ENCODE measurements at places on chromosomes 4 and X.

GRCh38 chr4:110678517-110679227 is 55.8 kb upstream of the PITX2 start:
- no peak for DNase-seq

GRCh38 chr4:71526637-71527406 is 188.0 kb downstream of the SLC4A4 start:
- no peak for DNase-seq

- DNase-seq: no peak
These were observed 9.9 kb upstream of the ANAPC4 start for GRCh38 chr4:25367004-25367621.

- no peak for DNase-seq
These were observed 440.9 kb downstream of the MID1IP1 start for GRCh38 chrX:39242187-39242586.

- DNase-seq: no peak
These were observed 43.7 kb downstream of the PSAPL1 start for GRCh38 chr4:7390906-7391636.

GRCh38 chrX:48713847-48714246 is 17.3 kb downstream of the SUV39H1 start:
- DNase-seq: no peak

- no peak for DNase-seq
These were observed 23.3 kb downstream of the MAML3 start for GRCh38 chr4:140130677-140131076.

- no peak for DNase-seq
These were observed 191.4 kb downstream of the SPRY1 start for GRCh38 chr4:123587983-123588494.

DNA sequence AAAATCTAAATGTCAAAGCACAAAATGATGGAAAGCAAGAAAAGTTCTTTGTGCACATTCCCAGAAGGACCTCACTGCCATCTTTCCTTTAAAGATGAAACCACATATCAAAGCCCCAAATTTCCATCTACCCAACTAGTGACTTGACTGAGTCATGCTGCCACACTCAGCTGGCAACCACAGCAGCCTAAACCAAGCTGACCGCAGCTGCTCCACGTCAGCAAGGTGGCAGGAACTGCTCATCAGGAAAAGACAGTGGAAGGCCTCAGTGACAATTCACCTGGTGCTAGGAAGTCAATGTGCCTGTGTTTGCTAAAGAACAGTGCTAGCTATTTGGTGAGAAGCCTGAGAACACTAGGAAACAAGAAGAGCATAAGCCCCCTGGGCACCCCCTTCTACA is 26.1 kb downstream of the ACOX3 start:
- no peak for DNase-seq

DNA sequence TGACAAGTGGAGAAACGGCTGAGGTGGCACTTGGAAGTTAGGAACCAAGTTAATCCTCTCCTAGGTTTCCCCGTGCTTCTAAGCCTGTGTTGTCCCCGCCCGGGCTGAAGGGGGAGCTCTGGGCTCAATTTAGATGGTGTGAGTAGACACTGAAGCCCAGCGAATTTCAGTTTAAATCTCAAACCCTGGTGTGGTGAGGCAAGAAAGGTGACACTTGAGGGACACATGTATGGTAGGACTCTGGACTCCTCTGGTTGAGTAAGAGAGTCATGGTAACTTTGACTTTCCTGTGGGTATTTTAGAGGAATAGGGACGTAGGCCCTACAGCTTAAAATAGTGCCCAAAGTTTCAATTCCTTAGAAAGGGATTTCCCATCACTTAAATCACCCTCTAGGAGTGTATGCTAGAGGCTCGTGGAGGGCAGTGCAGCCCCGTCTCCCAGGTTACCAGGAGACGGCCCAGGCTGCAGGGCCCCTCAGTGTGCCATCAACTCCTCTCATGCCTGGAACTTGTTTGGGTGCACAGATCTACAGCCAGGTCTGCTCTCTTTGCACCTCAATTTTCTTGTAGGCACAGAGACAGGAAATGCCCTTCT is 24.0 kb downstream of the HAND2 start:
- DNase-seq: no peak

DNA sequence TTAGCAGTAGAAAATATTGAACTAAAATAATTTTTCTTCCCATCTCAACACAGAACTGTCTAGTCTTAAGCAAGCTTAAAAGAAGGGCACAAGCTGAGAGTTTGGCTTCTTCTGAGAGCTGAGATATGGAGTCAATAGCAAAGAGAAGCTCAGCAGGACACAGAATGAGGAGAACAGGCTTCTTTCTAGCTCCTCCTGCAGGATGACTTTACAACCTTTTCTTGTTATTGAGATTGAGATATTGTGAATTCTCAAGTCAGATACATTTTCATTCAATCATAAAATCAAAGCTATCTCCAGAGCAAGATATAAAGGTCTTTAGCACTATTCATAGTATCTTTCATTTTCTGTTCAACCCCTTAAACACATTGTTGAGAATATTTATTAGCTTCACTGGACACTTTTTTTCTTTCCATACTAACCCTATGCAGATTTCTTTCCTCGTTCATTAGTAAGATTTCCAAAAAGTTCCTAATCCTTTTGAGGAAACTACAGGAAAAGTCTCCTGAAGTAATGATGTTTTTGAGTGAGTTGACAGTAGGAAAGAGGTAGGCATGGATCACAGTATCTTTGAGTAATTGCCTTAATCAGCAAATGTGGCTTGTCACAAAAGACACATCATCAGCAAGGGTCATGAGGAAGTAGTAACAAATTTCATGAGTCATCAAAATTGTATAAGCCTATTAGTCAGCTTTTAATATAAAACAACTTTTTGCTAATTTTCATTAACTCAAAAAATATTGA is 17.8 kb upstream of the CXCL3 start:
- DNase-seq: no peak

DNA sequence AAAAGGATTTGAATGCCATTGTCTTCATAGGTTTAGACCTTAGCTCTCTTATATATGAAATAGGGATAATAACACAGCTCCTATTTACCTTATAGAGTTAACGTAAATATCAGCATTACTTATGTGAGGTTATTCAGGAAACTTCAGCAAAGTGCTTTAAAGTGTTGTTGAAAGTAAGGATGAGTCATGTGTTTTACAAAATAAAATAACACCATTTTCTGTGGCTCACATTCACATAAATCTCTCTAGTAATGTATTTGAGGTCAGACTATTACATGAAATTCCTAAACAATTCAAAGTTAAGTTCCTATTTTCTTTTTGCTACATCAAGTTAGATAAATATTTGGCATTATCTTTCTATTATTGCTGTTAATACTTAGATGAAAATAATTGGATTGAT is 2.9 kb downstream of the GNRHR start:
- no peak for DNase-seq

DNA sequence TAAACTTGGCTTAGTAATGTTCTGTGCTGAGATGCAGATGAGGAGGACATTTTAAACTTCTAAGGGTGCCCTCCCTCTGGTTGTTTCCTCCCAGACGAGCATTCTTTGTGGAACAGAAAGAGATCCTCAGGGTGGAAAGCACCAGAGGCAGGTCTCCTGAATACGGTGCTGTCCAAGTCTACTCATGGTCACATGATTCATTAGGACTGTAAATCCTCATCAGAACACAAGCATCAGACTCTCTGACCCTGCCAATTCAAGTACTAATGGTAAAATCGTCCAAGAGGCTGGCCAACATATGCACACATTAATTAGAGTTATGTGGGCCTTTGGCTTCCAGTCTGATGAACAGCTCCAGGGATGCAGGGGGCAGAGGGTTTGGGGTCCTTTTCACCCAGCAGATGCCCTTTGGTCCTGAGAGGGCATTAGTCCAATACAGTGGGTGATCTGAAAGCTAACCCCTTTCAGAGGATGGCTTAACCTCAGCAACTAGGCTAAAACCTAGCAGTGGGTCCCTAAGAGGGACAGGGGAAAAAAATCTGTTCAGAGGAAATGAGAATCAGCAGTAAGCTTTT is 18.2 kb downstream of the HAND2 start:
- DNase-seq: no peak

- no peak for DNase-seq
These were observed 22.7 kb downstream of the RASGEF1B start for GRCh38 chr4:81449015-81449414.

GRCh38 chr4:84366907-84367306 is 132.2 kb downstream of the NKX6-1 start:
- no peak for DNase-seq

GRCh38 chrX:24491741-24492140 is 26.7 kb downstream of the PDK3 start:
- no peak for DNase-seq

GRCh38 chr4:125944966-125945365 is 630.2 kb downstream of the FAT4 start:
- no peak for DNase-seq

DNA sequence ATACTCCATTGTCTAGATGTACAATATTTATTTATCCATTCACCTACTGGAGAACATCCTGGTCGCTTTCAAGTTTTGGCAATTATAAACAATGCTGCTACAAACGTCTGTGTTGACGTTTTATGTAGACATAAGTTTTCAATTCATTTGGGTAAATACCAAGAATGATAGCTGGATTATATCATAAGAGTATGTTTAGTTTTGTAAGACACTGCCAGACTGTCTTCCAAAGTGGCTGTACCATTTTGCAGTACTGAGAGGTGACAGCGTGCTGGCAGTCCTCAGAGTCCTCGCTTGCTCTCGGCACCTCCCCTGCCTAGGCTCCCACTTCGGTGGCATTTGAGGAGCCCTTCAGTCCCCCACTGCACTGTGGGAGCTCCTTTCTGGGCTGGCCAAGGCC is 253.3 kb upstream of the INTU start:
- DNase-seq: no peak

GRCh38 chr4:168569066-168569930 is 72.4 kb downstream of the PALLD start:
- no peak for DNase-seq

DNA sequence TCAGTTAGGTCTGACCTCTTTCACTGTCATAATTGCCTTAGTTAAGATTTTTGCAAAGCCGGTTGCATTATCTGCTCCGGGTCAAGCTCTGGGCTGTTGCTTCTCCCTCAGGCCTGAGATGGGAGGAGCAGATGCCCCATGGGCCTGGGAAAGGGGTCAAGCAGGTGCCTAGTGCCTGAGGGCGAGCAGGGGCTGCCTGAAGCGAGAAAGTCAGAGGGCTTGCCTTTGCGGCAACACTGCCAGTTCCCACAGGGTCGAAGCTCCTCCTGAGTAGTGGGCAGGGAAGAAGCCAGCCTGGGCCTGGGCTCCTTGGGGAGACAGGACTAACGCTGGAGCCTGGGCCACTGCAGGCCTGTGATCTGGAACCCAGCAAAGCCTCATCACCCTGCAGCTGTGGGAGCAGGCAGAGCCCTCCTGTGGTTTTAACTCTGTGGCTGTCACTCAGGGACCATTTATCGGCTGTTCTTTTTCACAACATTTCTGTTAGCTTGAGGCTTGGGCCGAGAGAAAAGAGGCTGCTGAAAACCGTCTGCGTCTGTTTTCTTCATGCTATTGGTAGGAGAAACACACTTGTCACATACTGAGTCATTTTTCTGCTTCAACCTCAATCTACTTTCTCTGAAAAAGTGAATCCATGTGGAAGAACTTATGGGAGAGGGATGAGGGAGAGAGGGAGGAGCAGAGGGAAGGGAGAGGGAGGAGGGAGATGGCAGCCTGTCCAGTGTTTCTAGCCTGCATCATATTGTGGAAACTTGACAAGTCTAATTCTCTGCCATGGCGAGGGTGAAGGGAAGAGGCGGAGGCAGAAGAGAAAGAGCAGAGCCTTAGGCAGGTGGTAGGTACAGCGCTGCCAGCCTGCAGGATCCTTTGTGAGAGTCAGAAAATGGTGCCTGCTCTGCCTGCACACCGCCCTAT is 68.4 kb downstream of the RHOH start:
- DNase-seq: no peak

GRCh38 chr4:54101190-54102041 is 1.5 kb downstream of the GSX2 start:
- no peak for DNase-seq
